ENCODE measurements at places on chromosomes 4 and X.

- DNase-seq: no peak
Measured at GRCh38 chrX:105845631-105846030, 23.3 kb downstream of the NRK start.

DNA sequence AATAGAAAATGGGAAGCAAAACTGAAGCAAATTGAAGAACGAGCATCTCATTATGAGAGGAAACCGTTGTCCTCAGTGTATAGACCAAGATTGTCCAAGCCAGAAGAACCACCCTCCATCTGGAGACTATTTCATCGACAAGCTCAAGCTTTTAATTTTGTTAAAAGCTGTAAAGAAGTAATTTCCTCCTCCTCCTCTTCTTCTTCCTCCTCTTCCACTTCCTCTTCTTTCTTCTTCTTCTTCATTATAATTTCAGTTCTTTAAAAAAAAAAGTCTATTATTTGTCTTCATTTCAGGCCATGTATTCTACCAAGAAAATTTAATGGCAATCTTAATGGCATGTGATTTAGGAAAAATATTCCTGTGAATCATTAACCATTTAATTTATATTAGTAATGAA is 7.6 kb downstream of the PRIMPOL start:
- DNase-seq: no peak

DNA sequence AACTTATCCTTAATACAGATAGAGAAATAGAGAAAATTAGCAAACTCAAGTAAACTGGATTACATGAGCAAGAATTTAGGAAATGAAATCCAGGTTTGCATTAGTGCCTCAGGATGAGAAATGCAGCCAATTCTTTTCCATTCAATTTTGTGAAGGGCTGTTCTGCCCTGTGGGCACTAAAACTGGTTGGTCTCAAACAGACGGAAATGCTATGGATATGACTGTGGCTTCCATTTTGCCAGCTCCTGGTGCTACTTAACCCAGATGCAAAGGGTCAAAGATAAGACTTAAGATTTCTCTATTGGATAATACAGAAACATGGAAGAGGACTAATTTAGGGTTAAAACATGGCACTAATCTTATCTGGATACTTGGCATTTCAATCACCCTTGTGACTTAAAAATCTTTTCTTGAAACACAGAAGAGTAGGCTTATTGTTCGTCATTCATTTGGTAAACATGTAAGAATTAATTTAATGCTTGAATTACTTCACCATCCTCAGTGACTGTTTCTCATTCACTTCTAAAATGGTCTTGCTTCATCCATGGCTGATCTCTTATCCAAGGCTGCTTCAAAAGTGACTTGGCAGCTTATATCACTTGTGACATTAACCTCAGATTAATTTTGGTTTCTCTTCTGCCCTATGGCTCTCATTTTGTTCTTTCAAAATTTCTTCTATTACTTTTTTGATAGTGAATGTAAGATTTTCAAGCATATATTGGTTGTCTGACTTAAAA is 1008.7 kb downstream of the GLUD2 start:
- DNase-seq: no peak

DNA sequence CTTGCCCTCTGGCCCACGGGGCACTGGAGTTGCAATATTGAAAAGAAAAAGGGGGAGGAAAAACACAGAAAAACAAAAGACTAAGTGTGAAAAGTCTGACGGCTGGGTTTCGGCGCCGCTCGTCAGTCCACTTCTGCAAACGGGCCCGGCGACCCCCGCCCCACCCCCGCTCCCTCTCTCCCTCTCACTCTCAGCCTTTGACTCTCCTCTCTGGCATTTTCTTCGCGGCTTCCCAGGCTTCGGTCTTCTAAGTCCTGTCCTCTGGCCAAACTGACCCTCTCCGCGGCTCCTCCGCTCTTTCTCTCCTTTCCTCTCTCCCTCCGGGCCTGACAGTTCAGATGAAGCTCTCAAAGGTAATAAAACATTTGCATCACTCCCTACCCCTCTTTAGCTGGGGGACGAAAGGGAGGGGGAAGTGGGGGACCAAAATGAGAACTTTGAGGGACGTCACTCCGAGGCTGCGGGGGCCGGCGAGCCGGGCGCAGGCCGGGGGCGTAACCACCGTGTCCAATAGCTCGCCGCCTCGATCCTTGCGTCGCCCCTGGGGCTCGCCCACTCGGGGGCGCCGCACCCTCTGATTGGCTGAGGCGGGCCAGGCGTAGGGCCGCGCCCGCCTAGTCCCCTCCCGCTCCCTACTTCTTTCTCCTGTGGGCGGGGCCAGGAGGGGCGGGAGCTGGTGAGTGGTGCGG is at the start of gene NKX6-1:
Gene NKX6-1, minus strand, starts transcription at position 358 of the 689 bp plus-strand sequence. CDS start 1,064 bp downstream, outside the sequence.
- no peak for DNase-seq

DNA sequence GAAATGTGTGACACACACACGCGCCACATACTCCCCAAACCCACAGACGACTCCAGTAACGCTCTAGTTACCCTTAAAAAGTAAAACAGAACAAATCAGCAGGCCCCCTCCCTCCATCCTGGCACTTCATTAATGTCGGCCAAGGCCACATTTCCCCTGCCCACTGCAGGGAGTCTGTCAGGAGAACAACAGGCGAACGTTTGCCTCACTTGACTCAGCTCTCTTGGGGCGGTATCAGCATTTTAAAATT is 671 bp upstream of the FHIP1A start:
- DNase-seq: no peak

GRCh38 chr4:36348403-36348938 is 67.1 kb downstream of the DTHD1 start:
- DNase-seq: no peak

- DNase-seq: no peak
Measured at GRCh38 chrX:95076449-95076848, 1402.4 kb downstream of the FAM133A start.

- DNase-seq: no peak
Measured at GRCh38 chr4:67342291-67342690, 203.0 kb downstream of the CENPC start.

DNA sequence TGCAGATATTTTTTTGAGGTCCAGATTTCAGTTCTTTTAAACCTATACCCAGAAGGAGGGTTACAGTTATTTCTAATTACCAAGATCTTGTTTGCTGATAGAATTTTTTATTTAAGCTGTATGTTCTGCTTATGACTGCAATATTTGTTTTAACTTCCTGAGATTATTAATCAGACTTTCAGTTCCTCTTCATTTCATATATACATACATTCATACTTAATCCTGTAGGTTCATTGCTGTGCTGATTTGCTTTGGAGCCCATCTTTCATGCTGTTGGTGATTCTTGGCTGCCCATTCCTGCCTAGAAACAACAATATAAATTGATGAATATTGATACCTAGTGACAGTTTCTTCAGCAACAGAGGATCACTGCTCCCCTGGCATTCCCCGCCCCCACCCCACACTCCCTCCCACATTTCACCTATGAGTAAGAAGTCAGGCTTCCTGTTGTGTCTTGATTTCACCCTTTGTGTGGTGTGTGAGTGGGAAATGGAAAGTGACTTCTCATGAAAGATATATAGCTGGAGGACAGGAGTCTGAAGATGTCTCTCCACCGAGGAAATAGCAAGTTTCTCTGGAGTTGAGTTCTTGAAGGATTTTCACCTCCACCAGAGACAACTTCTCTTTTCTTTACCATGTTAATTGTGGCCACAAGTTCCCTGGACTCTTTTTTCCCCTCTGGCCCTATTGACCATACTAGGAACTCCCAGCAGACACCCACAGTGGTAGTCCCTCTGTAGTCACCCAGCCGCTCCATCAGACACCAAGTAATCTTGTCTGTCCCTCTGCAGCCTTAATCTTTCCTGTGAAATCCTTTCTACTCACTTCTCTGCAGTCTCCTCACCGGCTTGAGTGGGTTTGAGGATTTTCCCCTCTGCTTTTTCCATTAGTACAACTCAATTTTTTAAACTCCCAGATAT is 118.4 kb downstream of the ASB9 start:
- DNase-seq: no peak

GRCh38 chrX:100373673-100374072 is 36.4 kb downstream of the PCDH19 start:
- no peak for DNase-seq

DNA sequence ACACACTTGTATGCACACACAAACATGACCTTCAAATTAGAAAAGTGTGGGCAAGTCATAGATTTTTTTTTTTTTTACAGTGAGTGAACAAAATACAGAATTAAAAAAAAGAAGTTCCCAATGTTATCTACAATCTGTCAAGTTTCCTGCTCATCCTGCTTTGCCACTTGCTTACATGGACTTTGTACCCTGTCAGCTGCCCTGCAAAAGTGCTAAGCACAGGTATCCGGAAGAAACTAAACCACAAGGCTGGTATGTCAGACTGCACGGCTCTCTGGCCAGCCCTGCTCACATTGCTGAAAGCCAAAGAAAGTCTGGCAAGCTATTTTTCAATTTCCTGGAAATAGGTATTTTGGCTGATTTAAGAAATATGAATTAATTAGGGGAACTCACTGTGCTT is 38.9 kb upstream of the BCLAF3 start:
- no peak for DNase-seq

- DNase-seq: no peak
Measured at GRCh38 chrX:153901753-153902140, 2.7 kb upstream of the AVPR2 start.

DNA sequence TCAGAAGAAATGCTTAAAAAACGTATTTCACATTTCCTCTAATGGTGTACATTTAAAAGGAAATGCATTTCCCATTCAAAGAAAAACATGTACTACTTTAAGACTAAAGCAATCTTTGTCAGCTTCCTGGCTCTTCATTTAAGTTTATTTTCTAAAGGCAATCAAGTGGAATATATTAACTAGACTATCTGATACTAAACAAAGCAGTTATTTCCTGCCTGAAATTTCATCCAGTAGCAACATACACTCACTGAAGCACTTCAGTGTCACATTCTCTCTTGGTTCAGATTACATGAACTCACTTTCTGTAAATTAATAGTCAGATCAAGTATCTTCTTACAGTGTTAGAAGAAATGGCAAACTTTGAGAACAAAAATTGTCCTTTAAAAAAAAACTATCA is 42.5 kb downstream of the LRBA start:
- no peak for DNase-seq

DNA sequence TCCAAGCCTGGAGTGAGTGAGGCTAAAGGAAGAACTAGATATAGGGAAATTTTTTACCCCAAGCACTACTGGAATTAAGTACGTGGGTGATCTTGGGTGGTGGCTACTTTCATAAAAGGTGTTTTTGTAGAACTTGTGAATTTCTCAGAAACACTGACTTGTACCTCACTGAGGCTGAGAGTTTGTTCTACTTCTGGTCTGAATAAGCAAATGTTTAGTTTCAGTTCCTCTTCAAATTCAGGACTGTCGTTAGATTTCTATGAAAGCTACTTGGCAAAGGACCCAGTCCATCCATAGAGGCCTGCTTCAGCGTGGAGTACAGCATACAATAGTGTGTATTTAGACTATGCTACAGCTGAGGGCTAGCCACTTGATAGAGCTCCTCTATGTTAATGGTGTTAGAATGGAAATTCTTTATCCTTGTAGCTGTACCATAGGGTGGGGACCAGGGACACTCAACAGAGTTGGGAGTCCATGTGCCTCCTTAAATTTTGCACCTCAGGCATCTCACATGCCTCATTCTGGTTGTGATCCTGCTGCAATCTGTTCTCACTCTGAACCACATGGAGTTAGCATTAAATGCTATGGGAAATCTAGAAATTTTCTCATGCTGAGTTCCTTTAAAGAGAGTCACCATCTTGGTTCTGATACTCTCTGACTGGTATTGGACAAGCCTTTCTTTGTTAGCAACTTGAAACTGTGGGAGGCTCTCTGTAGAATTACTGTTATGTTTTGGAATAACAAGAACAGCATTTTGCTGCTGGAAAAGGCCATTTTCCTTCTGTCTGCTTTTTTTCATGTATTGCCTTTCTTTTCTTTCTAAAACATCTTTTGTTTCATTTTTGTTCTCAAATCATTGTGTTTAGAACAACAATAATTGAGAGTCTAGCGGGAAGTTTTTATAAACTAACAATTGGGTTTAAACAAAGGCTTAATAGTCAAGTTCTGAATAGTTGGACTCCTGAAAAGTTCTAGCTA is 86.8 kb downstream of the PDGFRA start:
- DNase-seq: no peak

- no peak for DNase-seq
Measured at GRCh38 chr4:26075583-26075982, 161.6 kb downstream of the SMIM20 start.

DNA sequence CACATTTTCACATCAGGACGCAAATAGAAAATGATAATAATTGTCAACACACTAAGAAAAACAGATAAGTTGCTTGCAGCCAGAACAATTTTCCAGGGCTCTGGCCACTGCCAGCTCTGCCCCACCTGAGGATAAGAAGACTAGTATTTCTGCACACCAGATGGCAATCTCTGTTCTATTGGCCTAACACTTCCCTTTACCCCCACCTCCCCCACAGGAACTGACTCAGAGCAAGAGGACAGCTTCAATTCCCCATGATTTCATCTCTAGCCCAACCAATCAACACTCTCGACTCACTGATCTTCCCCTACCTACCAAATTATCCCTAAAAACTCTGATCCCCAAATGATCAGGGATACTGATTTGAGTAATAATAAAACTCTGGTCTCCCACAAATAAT is 164.0 kb downstream of the SMARCA1 start:
- no peak for DNase-seq

DNA sequence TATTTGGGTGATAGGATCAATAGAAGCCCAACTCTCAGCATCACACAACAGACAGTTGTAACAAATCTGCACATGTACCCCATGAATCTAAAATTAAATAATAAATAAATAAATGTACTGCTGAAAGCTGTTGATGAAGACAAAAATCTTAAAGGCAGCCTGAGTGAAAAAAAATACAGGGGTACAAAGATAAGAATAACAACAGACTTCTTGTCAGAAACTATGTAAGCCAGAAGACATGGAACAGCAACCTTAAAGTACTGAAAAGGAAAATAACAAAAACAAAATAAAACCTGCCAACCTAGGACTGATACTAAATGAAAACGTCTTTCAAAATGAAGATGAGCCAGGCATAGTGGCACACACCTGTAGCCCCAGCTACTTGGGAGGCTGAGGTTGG is 25.0 kb upstream of the PDLIM5 start:
- DNase-seq: no peak

- DNase-seq: no peak
Measured at GRCh38 chr4:46934726-46935125, 25.7 kb upstream of the COX7B2 start.

- DNase-seq: no peak
Measured at GRCh38 chrX:115898382-115899001, 272.1 kb upstream of the AGTR2 start.

GRCh38 chrX:41085878-41086626 is 807 bp downstream of the USP9X start:
- peak; percentile 25 for DNase-seq

DNA sequence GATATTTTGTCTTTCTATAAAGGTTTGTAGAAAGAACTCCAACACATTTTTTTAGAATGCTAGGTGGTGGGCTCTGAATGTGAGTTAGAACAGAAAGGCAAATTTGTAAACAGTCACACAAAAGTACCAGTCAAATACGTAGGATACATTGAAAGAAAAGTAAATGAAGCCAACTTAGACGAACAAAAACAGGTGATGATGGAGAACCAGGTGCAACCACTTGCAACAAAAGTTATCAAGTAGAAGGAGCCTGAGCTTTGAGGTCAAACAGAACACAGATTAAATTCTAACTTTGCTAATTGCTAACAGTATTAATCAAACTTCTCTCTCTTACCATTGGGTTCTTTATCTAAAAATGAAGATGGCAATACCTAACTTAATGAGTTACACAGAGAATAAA is 62.7 kb upstream of the DAPP1 start:
- no peak for DNase-seq

All from stimulated activated CD8-positive, alpha-beta memory T cell treated with anti-CD3 and anti-CD28 coated beads, Interleukin-15, amount 100 ng/mL, for 4 hours (primary cell).